Upper lobe of right lung (tissue), 1 donor: ENCODE measurements at places on chromosomes 5 and 9. TPM values are rescaled to one million over a fixed set of nuclear protein-coding genes. Genes with fewer than 3 reads are reported as not detected.

The CDX1 gene
- not detected for total RNA-seq

The ANXA6 gene
- 143 TPM for total RNA-seq

The SLC25A2 gene
- total RNA-seq = 0.64 TPM

GRCh38 chr9:122536134-122536533 is 9.0 kb upstream of the OR1N1 start:
- DNase-seq = no peak
- H3K36me3 ChIP-seq = no peaks in the 10 kb centered on the region
- no peaks in the 10 kb centered on the region for H3K4me1 ChIP-seq
- no peak overlapping the region for H3K4me3 ChIP-seq
